Adrenal gland (tissue), 19 donors: ENCODE measurements at places on chromosomes 12 and 14. TPM values are rescaled to one million over a fixed set of nuclear protein-coding genes. Genes with fewer than 3 reads are reported as not detected.

Gene POTEM
- polyA plus RNA-seq, result not detected

DNA sequence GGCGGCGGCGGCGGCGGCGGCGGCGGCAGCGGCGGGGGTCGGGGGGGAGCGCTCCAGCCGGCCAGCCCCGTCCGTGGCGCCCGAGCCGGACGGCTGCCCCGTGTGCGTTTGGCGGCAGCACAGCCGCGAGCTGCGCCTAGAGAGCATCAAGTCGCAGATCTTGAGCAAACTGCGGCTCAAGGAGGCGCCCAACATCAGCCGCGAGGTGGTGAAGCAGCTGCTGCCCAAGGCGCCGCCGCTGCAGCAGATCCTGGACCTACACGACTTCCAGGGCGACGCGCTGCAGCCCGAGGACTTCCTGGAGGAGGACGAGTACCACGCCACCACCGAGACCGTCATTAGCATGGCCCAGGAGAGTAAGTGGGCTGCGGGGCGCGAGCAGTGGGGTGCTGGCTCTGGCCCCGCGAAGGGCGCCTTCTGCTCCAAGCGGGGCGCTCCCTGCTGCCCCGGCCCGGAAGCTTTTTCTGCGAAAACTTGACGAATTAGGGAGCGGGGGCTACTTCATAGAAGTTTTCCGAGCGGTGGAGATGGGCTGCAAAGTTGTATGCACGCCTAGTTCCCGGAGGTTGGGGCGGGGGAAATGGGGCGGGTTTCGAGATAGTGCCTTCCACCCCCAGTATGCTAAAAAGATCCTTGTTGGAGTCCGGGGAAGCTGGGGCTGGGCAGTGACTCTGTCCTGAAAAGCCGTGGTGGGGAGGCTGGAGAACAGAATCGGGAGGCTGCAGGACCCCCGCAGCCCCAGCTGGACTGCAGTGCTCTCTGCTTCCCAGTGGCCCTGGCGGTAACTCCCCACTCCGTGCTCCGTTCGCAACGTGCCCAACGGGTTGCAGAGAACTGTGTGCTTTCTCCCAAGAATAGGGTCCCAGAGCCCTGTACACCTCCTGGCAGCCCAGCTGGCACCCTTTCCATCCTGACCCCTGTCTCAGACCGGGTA lies 751 bp downstream of the GDF11 start:
- DNase-seq, result peak; percentile 67

GRCh38 chr12:130478786-130479185 lies 141.1 kb downstream of the PIWIL1 start:
- no peak for DNase-seq

DNA sequence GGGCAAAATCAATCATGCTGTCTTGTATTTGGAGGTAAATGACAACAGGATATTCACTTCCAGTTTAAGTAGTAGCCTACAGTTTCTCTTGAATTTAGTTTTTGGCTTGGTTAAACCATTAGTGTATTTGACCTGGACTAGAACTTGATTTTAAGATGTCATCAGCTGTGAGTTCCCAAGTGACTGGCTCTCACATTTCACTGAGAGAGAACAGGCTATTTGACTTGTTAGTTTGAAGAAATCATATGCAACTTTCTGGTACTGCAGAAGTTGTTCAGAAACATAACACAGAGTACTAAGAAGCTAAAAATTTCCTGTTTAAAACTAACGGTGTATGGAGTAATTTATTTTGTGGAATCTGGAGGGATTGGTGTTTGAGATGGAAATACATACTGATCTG lies 22.3 kb downstream of the MNAT1 start:
- no peak for DNase-seq
